ENCODE measurements at places on chromosomes 16 and 17.

GRCh38 chr17:38660097-38661025, 14.4 kb downstream of the EPOP start:
- no peak for DNase-seq

- DNase-seq: no peak
These were observed 3.6 kb downstream of the MYO1C start for GRCh38 chr17:1488826-1489270.

- DNase-seq: peak; percentile 40
These were observed 6.1 kb downstream of the MT1H start for GRCh38 chr16:56675685-56676210.

GRCh38 chr17:28230011-28230410, 89.0 kb upstream of the TMEM97 start:
- DNase-seq: no peak

DNA sequence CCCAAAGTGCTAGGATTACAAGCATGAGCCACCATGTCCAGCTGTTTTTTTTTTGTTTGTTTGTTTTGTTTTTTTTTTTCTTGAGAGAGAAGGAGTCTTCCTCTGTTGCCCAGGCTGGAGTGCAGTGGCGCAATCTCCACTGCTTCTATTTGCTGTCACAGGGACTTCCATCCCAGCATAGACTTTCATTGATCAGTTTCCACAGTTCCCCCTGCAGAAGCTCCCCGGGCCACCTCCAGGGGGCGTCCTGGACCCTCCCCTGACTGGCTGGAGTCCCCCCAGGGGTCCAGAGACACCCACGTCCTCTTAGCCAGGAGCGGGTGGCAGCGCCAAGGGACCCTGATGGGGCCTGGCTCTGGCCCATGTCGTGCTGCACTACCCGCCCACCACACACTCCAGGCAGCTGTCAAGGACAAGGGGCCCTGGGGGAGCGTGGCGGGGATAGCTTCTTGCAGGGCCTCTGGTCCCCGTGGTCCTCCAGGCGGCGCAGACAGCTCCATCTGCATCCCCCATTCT, 3.1 kb upstream of the NPW start:
- DNase-seq: no peak

DNA sequence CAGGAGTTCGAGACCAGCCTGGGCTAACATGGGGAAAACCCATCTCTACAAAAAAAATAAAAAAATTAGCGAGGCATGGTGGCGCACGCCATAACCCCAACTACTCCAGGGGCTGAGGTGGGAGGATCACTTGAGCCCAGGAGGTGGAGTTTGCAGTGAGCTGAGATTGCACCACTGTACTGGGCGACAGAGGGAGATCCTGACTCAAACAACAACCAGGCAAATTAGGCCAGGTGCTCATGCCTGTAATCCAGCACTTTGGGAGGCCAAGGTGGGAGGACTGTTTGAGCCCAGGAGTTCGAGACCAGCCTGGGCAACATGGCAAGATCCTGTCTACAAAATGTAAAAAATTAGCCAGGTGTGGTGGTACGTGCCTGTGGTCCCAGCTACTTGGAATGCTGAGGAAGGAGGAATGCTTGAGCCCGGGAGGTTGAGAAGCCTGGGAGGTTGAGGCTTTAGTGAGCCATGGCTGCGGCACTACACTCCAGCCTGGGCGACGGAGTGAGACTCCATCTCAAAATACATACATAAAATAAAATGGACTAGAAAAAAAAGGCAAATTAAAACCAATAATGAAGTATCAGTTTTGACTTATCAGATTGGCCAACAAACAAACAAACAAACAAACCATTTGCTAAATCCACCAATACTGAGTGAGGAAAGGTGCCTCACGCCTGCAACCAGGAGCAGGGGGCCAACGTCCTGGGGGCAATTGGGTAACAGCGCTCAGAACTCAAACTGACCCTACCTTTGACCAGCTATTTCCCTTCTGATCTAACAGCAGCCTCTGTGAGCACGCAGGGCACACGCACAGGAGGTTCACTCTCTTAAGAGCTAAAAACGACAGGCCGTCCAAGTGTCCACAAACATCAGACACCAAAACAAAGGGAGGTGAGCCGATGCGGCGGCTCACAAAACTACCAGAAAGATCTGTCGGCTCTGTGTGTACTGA, 19.4 kb upstream of the FASN start:
- DNase-seq: no peak

GRCh38 chr17:21376081-21376758, at the start of gene KCNJ12:
TSS of gene KCNJ12 (plus strand) at chr17:21376357. CDS start at chr17:21415343, 38,986 bp downstream.
- DNase-seq: no peak

- DNase-seq: no peak
These were observed 8.6 kb downstream of the ALDH3A1 start for GRCh38 chr17:19739241-19740201.

DNA sequence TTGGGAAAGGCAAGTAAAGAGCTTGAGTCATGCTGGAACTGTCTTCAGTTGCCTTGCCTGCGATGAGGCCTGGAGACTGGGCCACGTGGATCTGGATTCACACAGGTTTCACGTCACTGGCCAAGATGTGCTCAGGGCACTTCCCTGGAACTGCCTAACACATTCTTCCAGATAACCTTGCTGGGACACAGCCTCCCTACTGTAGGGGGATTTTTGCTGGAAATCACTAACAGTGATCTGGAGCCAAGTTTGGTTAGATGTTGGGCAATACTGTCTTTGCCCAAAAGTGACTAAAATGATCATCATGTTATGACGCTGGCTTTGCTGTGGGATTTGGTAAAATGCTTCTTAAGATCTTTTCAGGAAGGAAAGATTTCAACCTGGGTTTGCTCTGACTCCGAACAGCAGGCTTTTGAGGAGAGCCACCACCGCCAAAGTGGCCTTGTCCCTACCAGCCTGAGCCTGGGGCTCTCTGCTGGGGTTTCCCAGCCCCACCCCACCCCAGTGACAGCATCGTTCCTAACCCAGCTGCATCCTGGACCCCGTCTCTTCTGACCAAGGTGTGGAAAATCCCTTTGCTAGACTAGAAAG, 14.7 kb downstream of the C1QTNF1 start:
- no peak for DNase-seq

DNA sequence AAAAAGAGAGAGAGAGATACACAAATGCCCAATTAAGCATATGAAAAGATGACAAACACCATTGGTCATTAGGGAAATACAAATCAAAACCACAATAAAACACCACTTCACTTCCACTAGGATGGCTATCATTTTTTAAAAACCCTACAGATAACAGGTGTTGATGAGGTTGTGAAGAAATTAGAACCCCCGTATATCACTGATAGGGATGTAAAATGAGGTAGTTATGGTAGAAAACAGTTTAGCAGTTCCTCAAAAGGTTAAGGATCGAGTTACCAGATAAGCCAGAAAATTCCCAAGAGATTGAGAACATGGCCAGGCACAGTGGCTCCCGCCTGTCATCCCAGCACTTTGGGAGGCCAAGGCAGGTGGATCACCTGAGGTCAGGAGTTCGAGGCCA, 2.8 kb downstream of the P2RX5 start:
- no peak for DNase-seq

DNA sequence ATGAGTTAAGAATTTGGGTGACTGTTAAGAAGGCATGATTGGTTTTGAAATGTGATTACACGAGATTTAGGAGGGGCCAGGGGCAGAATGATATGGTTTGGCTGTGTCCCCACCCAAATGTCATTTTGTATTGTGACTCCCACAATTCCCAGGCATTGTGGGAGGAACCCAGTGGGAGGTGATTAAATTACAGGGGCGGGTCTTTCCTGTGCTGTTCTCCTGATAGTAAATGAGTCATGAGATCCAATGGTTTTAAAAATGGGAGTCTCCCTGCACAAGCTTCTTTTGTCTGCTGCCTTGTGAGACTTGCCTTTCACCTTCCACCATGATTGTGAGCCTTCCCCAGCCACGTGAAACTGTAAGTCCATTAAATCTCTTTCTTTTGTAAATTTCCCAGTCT, 34.6 kb downstream of the TMEM100 start:
- no peak for DNase-seq

GRCh38 chr16:78364556-78364880, 265.1 kb downstream of the WWOX start:
- no peak for DNase-seq

DNA sequence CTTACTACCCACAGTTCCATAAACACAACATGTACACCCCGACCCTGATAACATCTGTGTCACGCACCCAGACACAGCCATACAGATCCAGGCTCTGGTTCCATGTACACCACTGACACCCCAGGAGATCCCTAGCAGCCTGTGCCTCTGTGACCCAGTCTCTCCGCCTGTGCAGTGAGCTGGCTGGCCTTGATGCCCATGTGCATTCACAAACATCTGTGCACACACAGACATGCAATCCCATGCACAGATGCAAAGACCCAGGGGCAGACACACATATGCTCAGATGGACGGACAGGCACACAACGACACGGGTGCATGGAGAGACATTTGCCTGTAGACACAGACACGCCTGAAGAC, 4.1 kb downstream of the CCDC102A start:
- no peak for DNase-seq

- DNase-seq: no peak
These were observed 18.4 kb downstream of the GLP2R start for GRCh38 chr17:9844153-9844552.

GRCh38 chr17:78433013-78433727, 54.7 kb downstream of the PGS1 start:
- DNase-seq: no peak

DNA sequence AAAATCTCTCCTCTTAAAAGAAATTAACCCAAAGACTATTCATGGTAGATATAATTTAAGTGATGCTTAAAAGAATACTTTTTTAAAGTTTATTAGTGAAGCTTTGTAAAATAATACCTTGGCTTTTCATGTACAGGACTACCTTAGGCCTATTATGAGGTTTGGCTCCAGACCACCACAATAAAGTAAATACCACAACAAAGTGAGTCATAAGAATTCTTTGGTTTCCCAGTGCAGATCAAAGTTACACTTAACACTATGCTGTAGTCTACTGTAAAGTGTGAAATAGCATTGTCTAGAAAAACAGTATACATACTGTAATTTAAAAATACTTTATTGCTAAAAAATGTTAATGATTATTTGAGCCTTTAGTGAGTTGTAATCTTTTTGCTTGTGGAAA, 31.7 kb downstream of the CLTC start:
- no peak for DNase-seq

GRCh38 chr16:59470556-59470955, 736.4 kb upstream of the GOT2 start:
- no peak for DNase-seq

- no peak for DNase-seq
These were observed 79.9 kb upstream of the HSBP1 start for GRCh38 chr16:83727751-83728352.

DNA sequence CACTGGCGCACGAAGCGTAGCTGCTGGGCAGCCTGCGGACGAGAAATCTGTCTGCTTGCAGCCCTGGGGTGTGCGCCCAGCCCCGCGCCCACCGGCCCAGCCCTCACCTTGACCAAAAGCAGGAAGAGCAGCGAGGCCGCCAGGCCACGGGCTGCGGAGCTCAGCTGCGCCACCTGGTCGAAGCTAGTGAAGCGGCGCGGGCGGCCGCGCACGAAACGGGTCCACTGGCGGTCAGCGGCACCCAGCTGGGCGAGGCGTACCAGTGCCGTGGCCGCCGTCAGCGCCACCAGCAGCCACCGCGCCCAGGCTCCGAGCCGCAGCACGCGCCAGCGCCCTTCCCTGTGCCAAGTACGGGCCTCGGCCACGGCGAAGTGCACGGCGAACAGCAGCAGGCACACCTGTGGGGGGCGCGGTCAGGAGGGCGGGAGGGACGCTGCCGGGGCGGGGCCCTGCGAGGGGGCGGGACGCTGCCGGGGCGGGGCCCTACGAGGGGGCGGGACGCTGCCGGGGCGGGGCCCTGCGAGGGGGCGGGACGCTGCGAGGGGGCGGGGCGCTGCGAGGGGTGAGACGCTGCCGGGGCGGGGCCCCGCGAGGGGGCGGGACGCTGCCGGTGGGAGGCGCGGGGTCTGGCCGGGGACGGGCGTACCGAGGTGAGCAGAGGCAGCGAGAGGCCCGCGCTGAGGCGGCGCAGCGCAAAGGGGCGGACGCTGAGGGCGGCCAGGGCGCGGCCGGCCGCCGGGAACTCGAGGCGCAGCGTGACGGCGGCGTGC, 43.2 kb downstream of the TSC2 start:
- DNase-seq: no peak

DNA sequence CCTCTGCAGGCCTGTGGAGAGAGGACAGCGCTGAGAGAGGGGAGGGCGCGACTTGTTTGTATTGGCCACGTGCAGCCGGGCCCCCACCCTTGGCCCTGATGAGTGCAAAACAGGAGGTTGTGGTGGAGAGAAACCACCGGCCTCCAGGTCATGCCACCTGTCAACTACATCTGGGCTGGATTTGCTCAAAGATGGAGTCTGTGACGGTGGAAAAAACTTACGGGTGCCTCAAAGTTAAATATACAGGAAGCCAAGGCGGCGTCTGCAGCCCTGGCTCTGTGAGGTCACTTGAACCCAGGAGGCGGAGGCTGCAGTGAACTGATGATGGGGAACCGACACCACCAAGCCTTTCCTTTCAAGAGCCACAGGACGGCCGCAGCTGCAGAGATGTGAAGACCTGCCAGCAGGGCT, 15.7 kb downstream of the C16orf74 start:
- no peak for DNase-seq

DNA sequence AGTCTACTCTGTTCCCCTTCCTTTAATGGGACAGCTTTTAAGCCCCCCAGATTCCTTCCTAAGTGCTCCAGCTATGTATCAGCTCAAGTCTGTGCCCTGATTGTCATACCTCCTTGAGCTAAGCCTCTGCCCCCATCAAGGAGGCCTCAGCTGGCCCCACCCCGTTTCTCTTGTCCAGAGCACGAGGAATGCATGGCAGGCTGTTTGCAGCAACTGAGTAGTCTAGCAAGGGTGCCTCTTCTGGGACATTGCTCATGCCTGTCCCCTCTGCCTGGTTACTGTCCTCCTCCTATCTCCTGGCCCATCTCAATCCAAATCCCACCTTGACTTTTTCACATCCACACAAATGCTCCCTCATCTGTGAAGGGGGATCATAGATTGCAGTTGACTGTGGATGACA, 27.8 kb upstream of the TMEM220 start:
- no peak for DNase-seq

- DNase-seq: no peak
These were observed 624.3 kb downstream of the MAF start for GRCh38 chr16:78976212-78976611.

GRCh38 chr16:28875134-28876018, 2.9 kb upstream of the ATP2A1 start:
- DNase-seq: no peak

GRCh38 chr17:67452681-67453554, 75.8 kb downstream of the PITPNC1 start:
- no peak for DNase-seq

DNA sequence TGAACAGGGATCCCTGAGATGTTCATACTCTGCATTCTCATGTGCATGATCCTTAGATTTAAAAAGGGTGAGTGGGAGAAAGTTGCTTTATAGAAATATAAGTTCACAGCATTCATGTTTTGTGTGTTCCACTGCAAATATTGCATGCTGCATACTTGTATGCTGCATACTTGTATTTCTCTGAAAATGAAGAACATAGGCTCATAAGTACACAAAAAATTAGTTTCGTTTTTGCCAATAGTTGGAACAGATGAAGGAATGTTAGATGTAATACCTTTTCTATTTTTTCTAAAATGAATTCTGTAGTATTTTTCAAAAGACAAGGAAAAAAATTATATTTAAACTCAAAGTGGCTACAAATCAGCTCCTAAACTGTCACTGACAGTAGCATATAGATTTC, 79.0 kb downstream of the NFAT5 start:
- no peak for DNase-seq

GRCh38 chr17:59848778-59849177, 44.0 kb downstream of the TUBD1 start:
- DNase-seq: no peak
